GOT3 (cell line): ENCODE measurements at places on chromosomes 5 and 9.
A peak's percentile ranks its signal among the peaks of the same experiment; 100 is the strongest.

DNA sequence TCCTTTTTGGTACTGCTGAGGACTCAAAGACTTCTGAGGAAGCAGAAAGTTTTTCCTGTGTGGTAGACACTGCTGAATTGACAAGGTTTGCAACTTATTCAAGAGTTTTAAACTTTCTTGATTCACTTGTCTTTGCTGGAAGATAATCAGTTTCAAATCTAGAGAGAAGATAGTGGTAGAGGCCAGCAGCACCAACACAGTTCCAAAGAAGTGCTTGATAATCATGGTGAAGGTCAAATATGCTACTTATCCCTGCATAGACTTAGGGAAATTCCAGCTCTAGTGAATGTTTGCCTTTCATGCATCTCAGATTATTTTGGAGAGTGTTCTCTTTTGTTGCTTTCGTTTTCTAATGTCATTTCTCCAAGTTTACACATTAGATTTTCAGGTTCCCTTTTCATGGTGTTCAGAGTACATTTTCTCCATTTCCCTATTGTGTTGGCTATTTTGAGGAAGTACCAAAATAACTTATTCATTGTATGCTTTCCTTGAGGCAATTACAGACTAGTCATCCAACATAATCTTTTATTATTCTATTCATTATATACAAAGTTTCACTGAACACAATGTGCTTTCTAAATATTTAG lies 550 bp downstream of the IFNE start:
- no peak for DNase-seq

DNA sequence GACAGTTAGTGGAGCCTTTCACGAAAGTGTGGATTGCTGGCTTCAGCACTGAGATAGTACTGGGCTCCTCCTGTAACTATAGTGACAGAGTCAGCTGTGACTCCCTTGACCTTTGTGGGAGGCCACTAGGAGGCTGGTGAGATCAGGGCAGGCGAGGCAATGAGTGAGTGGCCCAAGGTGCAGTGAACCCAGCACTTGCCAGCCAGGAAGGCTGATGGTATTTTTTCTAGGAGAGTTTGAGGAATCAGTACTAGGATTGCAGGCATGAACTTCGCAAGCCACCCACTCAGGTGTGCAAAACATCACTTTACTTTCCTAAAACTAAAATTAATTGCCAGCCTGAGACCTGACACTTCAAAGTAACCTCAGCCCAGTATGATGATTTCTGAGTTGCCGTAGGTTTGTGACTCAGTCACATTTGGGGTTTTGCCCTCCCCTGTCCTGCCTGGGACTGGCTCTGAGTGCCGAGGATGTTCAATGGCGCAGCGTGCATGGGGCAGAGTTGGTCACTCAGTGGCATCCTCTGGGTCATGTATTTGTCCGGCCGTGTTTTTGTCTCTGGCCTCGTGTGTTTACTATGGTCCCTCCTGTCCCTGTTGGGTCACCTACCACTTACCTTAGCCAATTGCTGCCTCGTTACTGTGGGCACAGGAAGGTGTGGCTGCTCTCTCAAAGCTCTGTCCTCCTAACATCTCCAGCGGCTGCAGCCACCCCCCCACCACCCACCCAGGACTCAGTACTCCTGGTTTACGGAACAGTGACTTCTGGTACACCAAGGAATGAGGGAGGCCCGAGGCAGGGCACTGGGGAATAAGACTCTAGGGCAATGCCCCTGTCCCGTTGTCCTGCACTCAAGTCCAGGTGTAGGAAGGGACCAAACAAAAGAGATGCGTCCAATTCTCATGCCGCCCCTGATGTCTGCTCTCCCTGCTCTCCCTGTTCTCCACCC lies 67.2 kb downstream of the IL31RA start:
- no peak for DNase-seq

DNA sequence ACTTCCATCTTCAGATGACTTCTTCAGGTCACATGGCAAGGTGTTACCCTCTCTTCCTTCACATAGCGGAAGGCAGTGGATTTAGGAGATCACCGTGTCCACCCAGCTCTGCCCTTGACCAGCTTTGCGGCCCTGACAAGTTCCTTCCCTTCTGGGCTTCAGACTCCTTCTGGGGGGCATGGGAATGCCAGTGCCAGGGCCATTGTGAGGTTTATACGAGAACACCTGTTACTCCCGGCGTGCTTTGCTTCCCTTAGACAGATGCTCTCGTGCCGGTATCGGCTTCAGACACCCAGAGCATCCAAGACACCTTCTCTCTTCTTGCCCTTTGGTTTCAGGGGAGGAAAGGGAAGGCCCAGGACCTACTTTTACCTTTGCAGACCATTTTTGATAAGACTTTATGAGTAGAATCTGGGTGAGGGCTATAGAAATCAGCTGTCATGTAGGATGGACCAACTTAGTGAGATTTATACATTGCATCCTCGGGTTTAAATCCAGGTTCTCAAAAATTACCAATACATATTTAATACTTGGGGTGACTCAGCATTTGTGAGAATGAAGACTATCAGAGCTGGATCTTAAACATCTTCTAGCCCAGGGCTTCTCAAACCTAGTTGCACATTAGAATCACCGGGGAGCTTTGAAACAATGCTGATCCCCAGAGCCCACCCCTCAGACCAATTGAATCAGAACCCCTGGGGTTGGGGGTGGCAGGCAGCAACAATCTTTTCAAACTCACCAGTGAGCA lies 138.2 kb downstream of the MVB12B start:
- no peak for DNase-seq

DNA sequence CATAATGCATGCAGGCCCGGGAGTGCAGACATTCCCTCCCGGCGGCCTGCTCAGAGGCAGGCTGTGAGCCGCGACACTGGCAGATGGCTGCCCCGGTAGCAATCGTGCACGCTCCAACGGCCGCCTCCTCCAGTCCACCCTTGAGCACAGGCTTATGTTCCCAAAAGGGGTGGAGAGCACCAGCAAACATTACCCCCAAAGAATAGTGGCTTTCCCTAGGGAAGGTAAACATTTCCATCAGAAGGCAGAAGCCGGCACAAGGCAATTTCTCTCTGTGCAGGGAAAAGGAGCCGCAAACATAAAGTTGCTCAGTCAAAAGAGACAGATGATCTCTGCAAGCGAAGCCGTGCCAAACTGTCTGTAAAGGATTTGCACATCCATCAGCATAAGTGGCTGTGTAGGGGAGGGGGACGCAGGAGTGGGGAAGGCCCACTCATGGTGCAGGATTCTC lies 92.5 kb downstream of the SIL1 start:
- DNase-seq = no peak

DNA sequence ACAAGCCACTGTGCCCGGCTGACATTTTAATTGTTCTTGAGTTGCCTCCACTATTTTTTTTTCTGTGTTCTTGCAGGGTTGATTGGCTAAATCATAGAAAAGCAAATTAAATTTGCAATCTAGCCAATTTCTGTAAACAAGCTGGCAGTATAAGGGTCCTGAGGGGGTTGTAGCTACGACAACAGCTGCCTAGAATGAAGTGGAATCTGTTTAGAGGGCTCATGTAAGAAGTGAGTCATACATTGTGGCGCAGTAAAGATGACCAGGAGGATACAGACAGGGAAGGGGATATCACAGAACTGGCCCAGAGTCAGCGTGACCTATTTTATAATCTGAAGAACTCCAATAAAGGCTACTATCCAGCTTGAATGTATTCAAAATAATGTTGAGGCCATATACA lies 82.2 kb upstream of the TLE1 start:
- DNase-seq = no peak

GRCh38 chr5:16934677-16935153 lies 1.4 kb downstream of the MYO10 start:
- no peak for DNase-seq

DNA sequence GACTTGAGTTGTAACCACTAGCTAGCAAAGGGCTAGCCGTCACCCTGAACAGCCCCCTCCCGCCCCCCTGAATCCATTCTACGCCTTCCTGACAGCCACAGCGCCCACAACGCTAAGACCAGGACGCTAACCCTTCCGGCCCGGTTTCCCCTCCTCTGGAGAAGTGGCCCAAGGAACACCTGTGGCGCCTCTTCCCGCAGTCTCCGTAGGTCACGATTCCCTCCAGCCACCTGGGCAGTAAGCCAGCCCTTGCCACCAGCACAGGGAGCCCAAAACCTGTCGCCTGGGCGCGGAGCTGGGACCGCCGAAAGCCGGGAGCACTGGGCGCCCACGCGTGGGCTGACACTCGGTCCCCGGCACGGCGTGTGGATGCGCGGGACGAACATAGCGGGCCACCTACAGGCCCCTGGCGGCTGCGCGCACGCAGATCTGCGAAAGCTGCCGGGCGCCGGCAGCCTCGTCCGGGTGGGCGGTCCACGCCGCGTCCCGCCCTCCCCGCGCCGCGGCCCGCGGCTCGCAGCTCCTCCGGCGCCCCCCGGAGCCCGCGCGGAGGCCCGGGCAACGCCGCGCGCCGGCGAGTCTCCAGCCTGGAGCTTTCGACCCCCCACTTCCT lies 596 bp downstream of the IRF1 start:
- DNase-seq = no peak

GRCh38 chr9:35180801-35181200 lies 19.0 kb downstream of the UNC13B start:
- no peak for DNase-seq

DNA sequence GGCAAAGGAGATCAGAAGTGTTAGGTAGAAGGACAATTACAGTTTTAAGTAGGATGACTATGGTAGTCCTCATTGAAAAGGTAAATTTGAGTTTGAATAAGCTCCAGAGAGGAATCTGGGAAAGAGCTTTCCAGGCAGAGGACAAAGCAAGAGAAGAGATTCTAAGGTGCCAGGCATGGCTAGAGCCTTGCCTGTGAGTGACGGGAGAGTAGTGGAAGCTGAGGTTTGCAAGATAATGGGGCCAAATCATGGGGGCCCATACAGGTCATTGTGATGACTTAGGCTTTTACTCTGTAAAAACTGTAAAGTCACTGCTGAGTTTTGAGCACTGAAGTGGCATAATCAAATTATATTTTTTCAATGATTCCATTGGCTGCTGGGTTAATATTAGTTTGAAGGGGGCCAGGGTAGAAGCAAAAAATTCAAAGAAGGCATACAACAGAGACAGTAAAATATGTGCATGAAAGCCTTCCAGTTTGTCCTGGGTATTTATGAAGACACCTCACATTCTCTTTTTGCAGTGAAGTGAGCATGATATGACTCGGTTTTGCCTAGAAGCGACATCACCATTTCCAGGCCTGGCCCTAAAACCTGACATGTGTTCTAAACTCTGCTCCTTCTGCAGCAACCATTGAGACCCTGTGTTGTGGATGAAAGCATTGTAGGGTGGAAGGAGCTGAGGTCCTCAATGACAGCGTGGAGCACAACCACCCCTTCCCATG lies 279.8 kb upstream of the TNC start:
- no peak for DNase-seq

DNA sequence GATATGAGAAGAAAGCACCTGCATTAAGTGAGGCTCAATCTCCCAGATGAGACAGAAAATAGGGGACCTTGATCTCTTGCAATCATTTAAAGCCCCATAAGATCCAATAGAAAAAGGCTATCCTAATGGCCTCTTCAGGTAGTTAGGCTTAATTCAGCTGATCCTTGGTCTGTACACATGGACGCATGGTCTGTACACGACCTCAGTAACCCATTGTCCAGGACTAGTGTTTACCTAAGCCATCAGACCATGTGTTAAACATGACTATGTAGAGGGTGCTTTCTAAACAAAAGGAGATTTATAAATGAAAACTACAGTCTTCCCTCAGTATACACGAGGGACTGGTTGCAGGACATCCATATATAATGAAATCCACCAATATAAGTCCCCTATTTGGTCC lies 7.5 kb downstream of the MARCHF3 start:
- DNase-seq = no peak

DNA sequence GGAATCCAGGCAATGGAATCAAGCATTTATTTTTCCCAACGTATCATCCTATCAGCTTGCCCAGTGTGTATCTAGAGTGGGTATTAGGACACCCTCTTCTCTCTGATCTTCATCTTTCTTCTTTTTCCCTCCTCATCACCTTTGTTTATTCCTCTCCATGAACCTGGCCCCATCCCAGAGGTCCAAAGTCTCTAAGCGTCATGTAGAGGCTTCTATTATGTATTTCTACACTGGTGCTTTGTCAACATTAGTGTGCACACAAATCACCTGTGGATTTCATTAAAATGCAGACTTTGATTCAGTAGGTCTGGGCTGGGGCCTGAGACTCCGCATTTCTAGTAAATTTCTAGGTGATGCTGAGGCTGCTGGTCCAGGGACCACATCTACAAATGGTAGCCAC lies 19.8 kb upstream of the PIP5K1B start:
- no peak for DNase-seq

- no peak for DNase-seq
Measured at GRCh38 chr5:37834542-37835379, 5.1 kb downstream of the GDNF start.

DNA sequence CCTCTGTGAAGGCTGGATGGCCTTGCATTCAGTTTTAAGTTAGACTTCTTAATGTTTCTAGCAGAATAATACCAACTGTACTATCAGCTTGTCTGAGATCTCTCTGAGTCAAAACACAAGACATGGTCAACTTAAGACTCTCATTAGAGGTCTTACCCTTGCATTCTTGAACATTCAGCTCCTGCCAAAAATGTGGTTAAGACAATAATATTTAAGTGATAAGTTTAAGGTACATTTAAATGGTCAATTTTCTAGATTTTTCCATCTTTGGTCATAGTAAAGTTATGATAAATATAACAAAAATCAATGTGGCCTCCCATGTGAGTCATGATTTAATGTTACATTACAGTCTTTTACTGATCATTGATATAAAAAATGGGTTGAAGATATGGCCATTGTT lies 75.0 kb downstream of the NR2F1 start:
- DNase-seq = no peak

DNA sequence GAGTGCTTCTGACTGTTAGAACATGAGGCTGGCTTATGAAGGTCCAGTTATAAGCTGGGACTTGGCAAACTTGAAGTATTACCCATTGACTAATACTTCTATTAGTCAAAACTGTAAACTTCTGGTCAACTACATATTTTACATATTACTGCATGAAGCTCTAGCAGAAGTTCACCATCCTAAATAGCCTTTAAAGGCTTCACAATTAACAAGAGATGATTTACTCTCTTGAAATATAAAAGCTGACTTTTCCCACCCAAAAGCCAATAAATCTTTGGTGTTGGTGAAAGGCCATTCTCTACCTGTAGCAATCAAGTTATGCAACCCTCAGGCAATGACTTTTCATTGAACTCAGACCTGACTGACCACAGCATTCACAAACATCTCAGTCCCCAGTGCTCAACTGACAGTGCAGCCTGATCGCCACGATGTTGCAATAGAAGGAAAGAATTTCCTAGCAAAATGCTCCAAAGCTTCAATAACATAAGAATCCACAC lies 345.6 kb downstream of the EBF1 start:
- DNase-seq = no peak

DNA sequence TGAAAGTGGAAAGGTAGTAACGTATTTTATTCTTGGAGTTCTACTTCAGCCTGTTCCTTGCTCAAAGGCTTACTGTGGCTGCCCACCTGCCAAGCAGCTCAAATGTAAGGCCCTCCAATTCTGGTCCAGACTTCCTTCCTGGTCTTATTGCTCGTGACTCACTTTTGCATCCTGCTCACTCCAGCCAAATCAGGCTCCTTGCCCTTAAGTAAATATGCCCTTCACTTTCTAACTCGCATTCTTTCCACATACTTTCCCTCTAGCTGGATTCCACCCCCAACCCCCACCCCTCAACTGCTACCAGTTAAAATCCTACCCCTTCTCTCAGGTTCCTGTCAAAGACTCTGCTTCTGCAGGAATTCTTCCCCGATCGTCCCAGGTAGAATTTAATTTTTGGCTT lies 96.6 kb downstream of the GALNT10 start:
- no peak for DNase-seq

GRCh38 chr5:27217155-27217956 lies 179.0 kb upstream of the CDH9 start:
- DNase-seq = no peak

GRCh38 chr5:93677359-93677891 lies 64.0 kb downstream of the POU5F2 start:
- DNase-seq = peak; percentile 17
